ENCODE measurements at places on chromosomes 4 and X. TPM values are rescaled to one million over a fixed set of nuclear protein-coding genes. Genes with fewer than 3 reads are reported as not detected.

- H3K4me3 ChIP-seq, result no peak overlapping the region
- H3K27me3 ChIP-seq, result peaks cover 4% of the 10 kb centered on the region
- H3K27ac ChIP-seq, result no peak overlapping the region
- no peak for DNase-seq
Observed at GRCh38 chr4:8275548-8275910, 6.0 kb downstream of the HTRA3 start.

- H3K4me3 ChIP-seq, result no peak overlapping the region
- H3K27ac ChIP-seq, result no peak overlapping the region
- no peaks in the 10 kb centered on the region for H3K4me1 ChIP-seq
- no peaks in the 10 kb centered on the region for H3K36me3 ChIP-seq
Observed at GRCh38 chrX:9211269-9211668, 177.3 kb upstream of the FAM9B start.

DNA sequence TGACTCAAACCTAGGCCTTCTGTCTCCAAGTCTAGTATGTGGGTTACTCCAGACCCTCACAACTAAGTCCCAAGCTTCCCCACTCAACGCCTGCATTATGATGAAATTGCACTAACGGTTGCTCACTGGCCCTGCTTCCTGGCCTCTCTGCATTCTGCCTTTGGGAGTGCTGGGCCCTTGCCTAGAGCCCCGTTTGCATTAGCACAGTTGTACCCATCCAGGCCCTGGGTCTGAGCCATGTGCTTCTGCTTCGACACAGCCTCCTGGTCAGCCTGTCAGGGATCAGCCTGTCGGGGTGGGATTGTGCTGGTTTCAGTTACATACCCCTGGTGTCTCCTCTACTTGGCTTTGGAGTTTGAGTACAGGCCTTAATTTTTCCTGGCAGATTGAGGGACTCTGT is 58.4 kb downstream of the DCUN1D4 start:
- DNase-seq, result no peak
- H3K4me1 ChIP-seq, result peaks cover 2% of the 10 kb centered on the region
- peaks cover 27% of the 10 kb centered on the region for H3K36me3 ChIP-seq

DNA sequence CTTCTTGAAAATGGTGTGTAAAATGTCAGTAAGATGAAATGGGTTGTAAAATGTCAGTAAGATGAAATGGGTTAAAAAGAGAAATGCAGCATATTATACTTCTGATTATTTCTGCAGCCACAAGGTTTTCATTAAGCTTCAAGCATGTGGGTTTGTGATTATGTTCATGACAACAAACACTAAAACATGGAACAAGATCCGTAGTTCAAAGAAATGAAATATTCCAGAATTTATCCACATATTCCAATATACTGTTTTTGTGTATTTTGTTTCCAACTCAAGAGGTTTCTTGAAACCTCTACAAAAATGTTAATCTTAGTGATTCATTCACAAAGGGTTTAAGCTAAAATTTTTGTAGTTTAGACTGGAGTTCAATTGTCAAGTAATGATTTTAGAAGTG is 84.0 kb downstream of the ADAMTS3 start:
- H3K4me1 ChIP-seq, result no peaks in the 10 kb centered on the region
- DNase-seq, result no peak
- H3K27me3 ChIP-seq, result no peaks in the 10 kb centered on the region
- H3K4me3 ChIP-seq, result no peak overlapping the region
- H3K36me3 ChIP-seq, result no peaks in the 10 kb centered on the region

GRCh38 chrX:40746521-40746920 is 11.2 kb upstream of the MED14 start:
- no peak for DNase-seq
- H3K4me1 ChIP-seq, result no peaks in the 10 kb centered on the region
- peaks cover 13% of the 10 kb centered on the region for H3K27me3 ChIP-seq
- H3K4me3 ChIP-seq, result no peak overlapping the region
- no peak overlapping the region for H3K27ac ChIP-seq

MAP3K15 gene
- total RNA-seq, result under 0.01 TPM

GCNA gene
- total RNA-seq, result 0.90 TPM
